ENCODE measurements at places on chromosomes 7 and 10. TPM values are rescaled to one million over a fixed set of nuclear protein-coding genes. Genes with fewer than 3 reads are reported as not detected.

Gene APBB1IP
- 78.4 TPM for total RNA-seq

DNA sequence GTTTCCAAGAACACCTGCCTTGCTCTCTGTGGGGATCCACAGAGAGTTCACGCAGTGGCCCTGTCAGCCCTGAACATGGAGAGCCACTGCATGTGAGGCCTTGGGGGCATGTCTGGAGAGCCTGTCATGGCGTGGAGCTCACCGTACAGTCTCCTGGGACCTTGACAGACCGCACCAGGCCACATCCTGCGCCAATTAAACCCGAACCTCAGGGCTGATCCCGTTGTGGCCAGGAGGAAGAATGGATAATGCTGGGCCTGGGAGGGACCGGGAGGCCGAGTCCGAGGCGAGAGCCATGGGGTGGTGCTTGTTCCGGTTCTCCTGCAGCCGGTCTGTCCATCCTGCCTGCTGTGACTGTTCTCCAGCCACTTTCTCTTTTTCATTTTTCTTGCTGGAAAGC is 68.7 kb downstream of the DNAJB6 start:
- peaks cover 20% of the 10 kb centered on the region for H3K4me1 ChIP-seq
- no peak for DNase-seq
- no peak overlapping the region for H3K4me3 ChIP-seq
- no peaks in the 10 kb centered on the region for H3K27me3 ChIP-seq

Gene DRGX
- not detected for total RNA-seq

Gene SLC13A1
- total RNA-seq, result not detected

Gene SPAM1
- not detected for total RNA-seq

- H3K4me1 ChIP-seq, result no peaks in the 10 kb centered on the region
- no peak overlapping the region for H3K27ac ChIP-seq
- no peak overlapping the region for H3K4me3 ChIP-seq
- H3K36me3 ChIP-seq, result no peaks in the 10 kb centered on the region
- DNase-seq, result no peak
Measured at GRCh38 chr7:1725766-1726630, 55.9 kb downstream of the ELFN1 start.

GRCh38 chr10:21330628-21331020 is 194.9 kb downstream of the SKIDA1 start:
- no peaks in the 10 kb centered on the region for H3K4me1 ChIP-seq
- H3K27me3 ChIP-seq, result no peaks in the 10 kb centered on the region
- H3K27ac ChIP-seq, result no peak overlapping the region
- no peak for DNase-seq
- H3K4me3 ChIP-seq, result no peak overlapping the region

DNA sequence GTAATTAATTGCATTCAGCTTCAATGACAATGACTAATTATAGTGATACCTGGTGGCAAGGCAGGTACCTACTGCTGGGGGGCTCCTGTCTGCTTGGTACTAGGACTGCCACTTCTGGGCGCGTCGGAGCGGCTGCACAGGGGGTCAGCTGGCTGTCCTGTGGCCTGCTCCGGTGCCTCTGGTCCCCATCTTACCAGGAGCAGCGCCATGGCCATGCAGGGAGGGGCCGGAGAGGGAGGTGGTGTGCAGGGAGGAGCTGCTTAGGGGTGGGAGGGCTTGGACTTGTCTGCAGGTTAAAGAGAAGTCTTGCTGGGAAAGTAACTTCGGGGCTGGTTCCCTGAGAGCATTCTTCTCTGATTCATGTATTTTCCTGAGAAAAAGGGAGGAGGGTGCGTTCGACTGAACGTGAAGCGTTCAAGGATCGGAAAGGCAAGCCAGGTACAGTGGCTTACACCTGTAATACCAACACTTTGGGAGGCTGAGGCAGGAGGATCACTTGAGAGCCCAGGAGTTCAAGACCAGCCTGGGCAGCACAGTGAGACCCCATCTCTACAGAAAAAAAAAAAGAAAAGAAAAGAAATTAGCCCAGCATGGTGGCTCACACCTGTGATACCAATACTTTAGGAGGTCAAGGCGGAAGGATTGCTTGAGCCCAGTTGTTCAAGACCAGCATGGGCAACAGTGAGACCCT is 15.4 kb downstream of the CUX1 start:
- no peak overlapping the region for H3K4me3 ChIP-seq
- H3K27ac ChIP-seq, result no peak overlapping the region
- H3K36me3 ChIP-seq, result no peaks in the 10 kb centered on the region
- H3K4me1 ChIP-seq, result no peaks in the 10 kb centered on the region
- H3K27me3 ChIP-seq, result no peaks in the 10 kb centered on the region

GRCh38 chr7:16753932-16754855 is 639 bp downstream of the TSPAN13 start:
- peaks cover 2% of the 10 kb centered on the region for H3K36me3 ChIP-seq
- peaks cover 37% of the 10 kb centered on the region for H3K27me3 ChIP-seq
- peaks cover 16% of the 10 kb centered on the region for H3K4me1 ChIP-seq
- peak overlapping the region; percentile 19 for H3K27ac ChIP-seq

GRCh38 chr7:1952169-1952760 is 280.5 kb downstream of the MAD1L1 start:
- H3K4me1 ChIP-seq, result peaks cover 21% of the 10 kb centered on the region
- H3K4me3 ChIP-seq, result no peak overlapping the region
- peak overlapping the region; percentile 41 for H3K27ac ChIP-seq

Gene A1CF
- not detected for total RNA-seq

GRCh38 chr10:11150231-11150731 is 132.6 kb downstream of the CELF2 start:
- H3K4me3 ChIP-seq, result peak overlapping the region; percentile 78
- peak; percentile 76 for DNase-seq
- H3K36me3 ChIP-seq, result peaks cover 21% of the 10 kb centered on the region
- peaks cover 98% of the 10 kb centered on the region for H3K4me1 ChIP-seq

Gene SFTPA1
- total RNA-seq, result not detected

- no peak for DNase-seq
- no peaks in the 10 kb centered on the region for H3K36me3 ChIP-seq
- no peaks in the 10 kb centered on the region for H3K4me1 ChIP-seq
Measured at GRCh38 chr7:3754493-3755341, 453.7 kb downstream of the SDK1 start.

DNA sequence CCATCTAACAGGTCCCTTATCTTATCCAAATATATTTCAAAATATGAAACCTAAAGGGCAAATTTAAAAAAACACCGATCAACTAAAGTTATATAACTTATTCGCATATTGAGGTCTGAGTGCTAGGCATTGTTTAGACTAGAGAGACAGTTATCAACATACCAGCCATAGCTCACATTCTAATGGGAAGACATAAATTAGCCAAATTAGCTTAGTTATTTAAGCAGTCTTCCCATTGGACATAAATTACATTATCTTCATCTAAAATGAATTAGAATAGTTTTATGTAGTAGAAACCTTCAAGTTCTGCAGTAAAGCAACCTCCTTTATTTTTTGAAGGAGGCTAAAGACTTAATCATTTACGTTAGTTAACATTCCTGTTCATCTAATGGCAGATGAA is 17.4 kb downstream of the KIF5B start:
- DNase-seq, result no peak
- H3K4me1 ChIP-seq, result peaks cover 24% of the 10 kb centered on the region
- H3K27me3 ChIP-seq, result no peaks in the 10 kb centered on the region
- no peak overlapping the region for H3K4me3 ChIP-seq
- peaks cover 63% of the 10 kb centered on the region for H3K36me3 ChIP-seq
- H3K27ac ChIP-seq, result no peak overlapping the region

DNA sequence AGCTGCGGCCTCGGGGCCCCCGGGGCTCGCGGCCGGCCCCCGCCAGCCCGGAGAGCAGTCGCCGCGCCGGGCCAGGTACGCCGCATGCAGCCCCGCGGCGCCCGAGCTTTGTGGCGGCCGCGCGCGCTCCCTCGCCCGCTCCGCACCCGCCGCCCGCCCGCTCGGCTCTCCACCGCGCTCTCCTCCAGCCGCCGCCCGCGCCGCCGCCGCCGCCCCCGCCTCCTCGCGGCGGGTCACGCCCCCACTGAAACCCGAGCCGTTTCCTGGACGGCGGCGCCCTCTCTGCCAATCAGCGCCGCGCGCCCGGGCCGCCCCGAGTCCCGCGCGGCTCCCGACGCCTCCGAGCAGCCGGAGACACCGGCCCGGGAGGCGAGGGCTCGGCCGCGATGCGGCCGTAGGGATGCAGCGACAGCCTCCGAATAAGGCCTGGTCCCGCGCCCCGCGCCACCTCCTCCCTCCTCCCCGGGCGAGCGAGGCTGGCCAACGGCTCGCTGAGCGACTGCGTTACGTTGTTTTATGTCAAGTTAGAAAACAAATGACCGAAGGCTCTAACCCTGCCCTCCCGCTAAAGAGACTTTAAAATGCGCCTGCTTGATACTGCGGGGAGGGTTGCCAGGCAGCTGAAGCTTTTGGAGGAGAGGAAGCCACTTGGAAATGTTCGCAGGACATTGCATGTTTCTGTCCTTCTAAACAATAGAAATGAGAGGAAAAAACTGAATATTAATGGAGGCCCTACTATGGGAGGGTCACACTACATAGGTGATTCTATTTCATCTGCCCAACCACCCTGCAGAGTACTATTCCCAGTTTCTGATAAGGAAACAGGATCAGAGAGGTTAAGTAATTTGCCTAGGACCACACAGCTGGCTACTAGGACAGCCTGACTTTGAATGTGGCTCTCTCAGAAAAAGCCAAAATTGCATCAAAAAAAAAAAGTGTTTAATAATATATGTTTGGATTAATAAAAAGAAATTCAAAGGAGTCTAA is at the start of gene FGFR2:
TSS of gene FGFR2 (minus strand) at position 182 of the 987 bp plus-strand sequence. CDS start 4,627 bp downstream, outside the sequence.
- peak; percentile 13 for DNase-seq
- no peak within 1 kb of the TSS for H3K27ac ChIP-seq
- H3K27me3 ChIP-seq, result peaks cover 52% of the 10 kb centered on the region
- peaks cover 2% of the 10 kb centered on the region for H3K36me3 ChIP-seq

DNA sequence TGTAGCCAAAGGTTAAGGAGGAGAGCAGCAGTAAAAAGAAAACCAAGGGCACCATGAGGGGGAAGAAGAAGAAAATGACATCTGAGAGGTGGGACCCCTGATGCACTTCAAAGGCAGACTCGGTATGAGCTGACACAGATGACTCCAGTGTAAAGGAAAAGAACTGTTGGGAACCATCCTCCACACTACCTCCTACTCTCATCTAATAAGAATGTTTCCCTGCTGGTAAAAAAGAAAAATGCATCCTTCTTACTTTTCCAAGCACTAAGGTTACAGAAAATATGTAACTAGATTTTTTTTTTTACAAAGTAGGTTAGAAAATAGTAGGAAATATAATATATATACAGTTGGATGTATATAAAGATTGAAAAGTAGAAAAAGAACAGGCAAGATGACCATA is 16.9 kb downstream of the TAS2R41 start:
- no peak overlapping the region for H3K4me3 ChIP-seq
- H3K4me1 ChIP-seq, result peaks cover 18% of the 10 kb centered on the region
- no peak for DNase-seq
- H3K36me3 ChIP-seq, result no peaks in the 10 kb centered on the region
- H3K27ac ChIP-seq, result no peak overlapping the region

Gene RELN
- total RNA-seq, result not detected

DNA sequence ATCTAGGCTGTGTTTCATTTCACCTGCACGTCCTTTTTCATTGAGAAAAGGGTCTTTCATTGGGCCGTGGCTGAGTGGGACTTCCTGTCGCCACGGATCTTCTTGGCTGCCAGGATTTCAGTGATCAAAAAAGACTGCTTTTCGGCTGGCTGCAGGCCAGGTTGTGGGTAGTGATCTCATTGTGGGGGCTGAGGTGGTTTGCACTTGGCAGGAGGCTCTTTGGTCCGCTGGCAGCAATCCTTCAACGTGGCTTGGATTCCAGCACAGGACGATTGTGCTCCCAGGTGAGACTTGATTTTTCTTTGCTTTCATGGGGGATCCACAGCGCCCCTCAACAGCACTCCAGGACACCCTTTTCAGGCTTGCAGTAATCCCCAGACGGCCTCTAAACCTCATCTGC is 29.0 kb upstream of the ZNF273 start:
- no peak overlapping the region for H3K4me3 ChIP-seq
- no peak for DNase-seq
- no peaks in the 10 kb centered on the region for H3K36me3 ChIP-seq

- H3K27me3 ChIP-seq, result peaks cover 6% of the 10 kb centered on the region
- H3K4me1 ChIP-seq, result no peaks in the 10 kb centered on the region
- H3K36me3 ChIP-seq, result no peaks in the 10 kb centered on the region
- no peak overlapping the region for H3K27ac ChIP-seq
- H3K4me3 ChIP-seq, result no peak overlapping the region
- no peak for DNase-seq
Measured at GRCh38 chr7:51031216-51031615, 248.5 kb upstream of the GRB10 start.

DNA sequence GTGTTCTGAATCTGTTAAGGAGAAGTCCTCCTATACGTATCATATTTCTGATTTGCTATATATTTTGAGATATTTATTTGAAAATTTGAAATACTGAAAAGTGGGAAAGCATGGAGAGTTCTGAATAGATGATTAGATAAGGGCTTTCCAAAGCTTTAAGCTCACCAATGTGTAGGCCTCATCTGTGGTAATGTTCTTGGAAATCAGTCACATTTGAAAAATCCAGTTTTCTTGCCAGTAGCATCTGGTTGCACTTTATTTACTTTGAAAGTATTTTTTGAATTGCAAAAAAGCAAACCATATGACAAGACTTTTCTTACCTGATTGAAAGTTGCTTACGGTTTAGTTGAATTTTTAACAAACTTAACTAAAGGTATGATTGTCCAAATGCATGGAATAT is 21.7 kb downstream of the ADD3 start:
- no peaks in the 10 kb centered on the region for H3K27me3 ChIP-seq
- H3K4me1 ChIP-seq, result peaks cover 42% of the 10 kb centered on the region
- DNase-seq, result no peak
- H3K36me3 ChIP-seq, result peaks cover 28% of the 10 kb centered on the region
- no peak overlapping the region for H3K27ac ChIP-seq
- no peak overlapping the region for H3K4me3 ChIP-seq

DNA sequence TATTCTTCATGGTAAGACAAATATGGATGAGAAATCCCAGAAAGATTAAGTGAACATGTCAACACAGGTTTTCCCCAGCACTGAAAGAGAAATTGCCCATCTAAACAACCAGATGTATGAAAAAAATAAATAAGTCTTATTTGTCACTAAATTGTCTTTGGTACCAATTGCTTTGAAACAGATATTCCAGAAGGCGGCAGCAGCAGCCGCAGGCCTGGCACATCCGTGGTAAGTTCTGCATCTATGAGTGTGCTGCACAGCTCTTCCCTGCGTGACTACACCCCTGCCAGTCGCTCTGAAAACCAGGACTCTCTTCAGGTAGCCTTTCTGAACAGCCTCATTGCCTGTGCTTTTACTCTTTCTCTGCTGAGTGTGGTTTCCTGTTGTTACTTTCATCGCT is 49.7 kb upstream of the GATAD1 start:
- no peaks in the 10 kb centered on the region for H3K27me3 ChIP-seq
- H3K36me3 ChIP-seq, result peaks cover 18% of the 10 kb centered on the region
- no peak overlapping the region for H3K4me3 ChIP-seq
- DNase-seq, result no peak
- no peak overlapping the region for H3K27ac ChIP-seq
- H3K4me1 ChIP-seq, result no peaks in the 10 kb centered on the region

Gene NUTM2B
- total RNA-seq, result 0.73 TPM

Gene VENTX
- not detected for total RNA-seq
